GOT3 (cell line): ENCODE measurements at places on chromosomes 3 and 15.

DNA sequence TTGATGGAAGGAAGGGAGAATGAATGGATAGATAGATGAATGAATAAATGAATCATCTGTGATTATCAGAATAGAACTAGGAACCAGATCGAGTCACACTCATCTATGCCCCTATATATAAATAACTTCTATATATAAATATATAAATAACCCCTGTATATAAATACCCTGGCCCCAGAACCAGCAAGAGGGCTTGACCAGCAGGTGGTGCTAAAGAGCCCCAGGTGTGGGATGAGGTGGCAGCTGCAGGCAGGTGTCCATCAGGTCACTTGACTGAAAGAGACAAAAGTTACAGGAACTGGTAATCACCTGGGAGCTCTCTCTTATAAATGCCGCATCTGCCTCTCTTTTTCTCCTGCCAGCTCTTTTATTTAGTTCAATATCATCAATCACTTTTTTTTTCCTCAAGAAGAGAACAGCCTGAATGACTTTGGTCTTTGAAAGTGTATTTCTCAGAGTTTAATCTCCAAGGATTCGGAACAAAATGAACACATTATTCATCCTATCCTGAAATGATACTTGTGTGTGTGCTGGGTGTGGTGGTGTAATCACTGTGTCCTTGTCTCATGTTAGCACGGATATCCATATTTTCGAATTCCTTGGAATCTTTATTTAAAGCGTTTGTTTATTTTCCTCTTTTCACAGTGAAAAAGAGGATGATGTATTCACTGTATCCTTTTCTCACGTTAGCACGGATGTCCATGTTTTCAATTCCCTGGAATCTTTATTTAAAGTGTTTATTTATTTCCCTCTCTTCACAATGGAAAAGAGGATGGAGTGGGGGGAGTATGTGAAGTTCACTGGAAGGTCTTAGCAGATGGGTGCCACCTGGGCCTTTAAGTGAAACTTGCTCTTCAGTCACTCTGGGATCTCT is 35.4 kb upstream of the ATG7 start:
- DNase-seq = no peak

DNA sequence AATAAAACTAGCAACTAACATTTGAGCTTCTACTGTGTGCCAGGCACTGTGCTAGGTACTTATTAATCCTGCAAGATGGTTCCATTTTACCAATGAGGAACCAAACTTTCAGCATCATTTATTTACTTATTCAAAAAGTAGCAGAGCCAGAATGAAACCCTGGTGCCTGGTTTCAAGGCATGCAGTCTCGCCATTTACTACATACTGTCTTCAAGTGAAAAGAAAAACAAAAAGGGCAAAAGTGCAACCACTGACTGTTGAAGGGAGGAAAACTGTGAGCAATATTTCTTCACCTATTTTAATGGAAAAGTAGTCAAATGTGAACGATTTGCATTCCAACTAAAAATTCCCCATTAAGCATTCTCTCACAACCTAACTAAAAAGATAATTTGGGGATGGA is 8.7 kb downstream of the DCUN1D1 start:
- DNase-seq = no peak

DNA sequence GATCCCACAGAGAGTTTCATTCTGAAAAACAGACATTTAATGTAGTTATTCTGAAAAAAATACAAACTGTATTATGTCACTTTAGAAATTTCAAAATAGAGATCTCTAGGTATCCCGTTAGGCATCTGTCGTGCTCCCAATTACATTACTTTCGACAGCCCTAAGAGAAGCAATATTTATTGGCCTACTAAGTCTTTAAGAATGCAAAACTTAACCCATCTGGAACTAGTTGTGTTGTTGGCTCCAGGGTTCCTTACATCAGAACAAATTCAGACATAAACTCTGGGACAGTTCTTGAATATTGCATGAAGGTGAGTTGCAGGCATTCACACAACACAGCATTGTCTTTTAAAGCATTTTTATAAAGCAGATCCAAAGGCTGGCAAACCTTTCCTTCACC is 498.4 kb downstream of the FHIT start:
- no peak for DNase-seq

- DNase-seq = no peak
These were observed 354 bp upstream of the KLHL24 start for GRCh38 chr3:183635107-183635430.

DNA sequence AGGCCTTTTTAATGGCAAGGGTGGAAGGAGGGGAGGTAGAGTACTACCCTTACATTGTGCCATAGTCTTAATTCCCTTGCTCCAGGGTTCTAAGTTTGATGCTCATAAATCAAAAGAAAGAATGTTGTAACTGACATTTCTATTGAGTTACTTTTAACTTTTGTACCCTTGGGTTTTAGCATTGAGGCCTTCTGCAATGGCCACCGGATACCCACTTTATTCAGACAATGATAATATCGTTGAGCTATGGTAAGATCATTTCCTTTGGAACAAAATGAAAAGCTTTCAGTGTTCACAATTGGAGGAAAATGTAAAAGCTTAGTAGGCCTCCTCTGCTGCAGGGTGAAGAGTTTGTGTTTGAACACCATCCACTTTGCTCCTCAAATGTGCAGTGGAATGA is 16.8 kb downstream of the CGNL1 start:
- DNase-seq = no peak

GRCh38 chr3:36058404-36059030 is 321.8 kb upstream of the STAC start:
- no peak for DNase-seq

DNA sequence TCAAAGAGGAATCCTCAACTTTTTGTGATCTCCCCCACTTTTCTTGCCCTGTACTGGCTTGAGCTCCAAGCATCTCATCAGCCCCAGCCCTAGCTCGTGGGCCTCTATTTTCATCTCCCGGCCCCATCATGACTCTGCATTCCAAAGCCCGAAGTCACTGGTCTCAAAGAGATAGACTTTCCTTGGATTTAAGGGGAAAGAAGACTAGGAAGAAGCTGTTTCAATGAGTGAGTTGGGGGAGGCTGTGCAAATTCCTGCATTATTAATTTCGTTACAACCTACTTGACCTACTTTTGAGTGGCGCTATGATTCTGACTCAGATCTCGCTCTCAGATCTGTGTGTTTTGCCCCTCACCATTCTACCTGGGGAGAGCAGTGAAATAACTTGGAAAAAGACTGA is 266.6 kb upstream of the TBL1XR1 start:
- DNase-seq = no peak

- peak; percentile 41 for DNase-seq
These were observed 4.6 kb downstream of the BCL6 start for GRCh38 chr3:187740421-187741399.

DNA sequence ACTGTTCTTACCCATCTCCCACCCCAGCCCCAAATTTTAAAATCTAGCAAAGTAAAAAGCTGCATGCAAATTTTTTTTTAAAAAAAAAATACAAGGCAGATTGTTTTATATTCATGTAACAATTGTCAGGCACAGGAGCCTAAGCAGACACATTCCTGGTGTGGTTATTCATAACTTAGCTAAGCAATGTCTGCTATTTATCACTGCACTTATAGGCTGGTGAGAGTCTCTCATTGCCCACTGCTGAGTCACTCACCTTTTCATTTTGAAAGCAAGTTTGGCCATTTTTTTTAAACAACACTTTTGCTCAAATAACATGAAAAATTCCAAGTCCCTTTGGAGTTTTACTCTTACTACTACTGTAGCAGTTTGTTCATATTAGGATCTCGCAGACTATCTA is 413.9 kb downstream of the RBMS3 start:
- DNase-seq = no peak

DNA sequence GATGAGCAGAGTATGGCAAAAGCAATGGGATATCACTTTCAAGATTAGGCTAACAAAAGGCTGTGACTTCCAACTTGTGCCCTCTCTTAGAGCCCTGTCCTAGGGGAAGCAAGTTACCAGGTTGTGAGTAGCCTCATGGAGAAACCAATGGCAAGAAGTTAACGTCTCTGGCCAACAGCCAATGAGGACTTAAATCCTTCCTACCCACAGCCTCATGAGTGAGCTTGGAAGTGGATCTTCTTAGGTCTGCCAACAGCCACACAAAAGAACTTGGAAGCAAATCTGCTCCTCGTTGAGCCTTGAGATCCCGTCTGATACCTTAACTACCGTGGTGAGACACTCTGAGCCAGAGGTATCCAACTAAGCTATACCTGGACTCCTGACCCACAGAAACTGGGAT is 5.7 kb downstream of the NME9 start:
- no peak for DNase-seq

- DNase-seq = no peak
These were observed 630 bp downstream of the LXN start for GRCh38 chr3:158671821-158672214.

DNA sequence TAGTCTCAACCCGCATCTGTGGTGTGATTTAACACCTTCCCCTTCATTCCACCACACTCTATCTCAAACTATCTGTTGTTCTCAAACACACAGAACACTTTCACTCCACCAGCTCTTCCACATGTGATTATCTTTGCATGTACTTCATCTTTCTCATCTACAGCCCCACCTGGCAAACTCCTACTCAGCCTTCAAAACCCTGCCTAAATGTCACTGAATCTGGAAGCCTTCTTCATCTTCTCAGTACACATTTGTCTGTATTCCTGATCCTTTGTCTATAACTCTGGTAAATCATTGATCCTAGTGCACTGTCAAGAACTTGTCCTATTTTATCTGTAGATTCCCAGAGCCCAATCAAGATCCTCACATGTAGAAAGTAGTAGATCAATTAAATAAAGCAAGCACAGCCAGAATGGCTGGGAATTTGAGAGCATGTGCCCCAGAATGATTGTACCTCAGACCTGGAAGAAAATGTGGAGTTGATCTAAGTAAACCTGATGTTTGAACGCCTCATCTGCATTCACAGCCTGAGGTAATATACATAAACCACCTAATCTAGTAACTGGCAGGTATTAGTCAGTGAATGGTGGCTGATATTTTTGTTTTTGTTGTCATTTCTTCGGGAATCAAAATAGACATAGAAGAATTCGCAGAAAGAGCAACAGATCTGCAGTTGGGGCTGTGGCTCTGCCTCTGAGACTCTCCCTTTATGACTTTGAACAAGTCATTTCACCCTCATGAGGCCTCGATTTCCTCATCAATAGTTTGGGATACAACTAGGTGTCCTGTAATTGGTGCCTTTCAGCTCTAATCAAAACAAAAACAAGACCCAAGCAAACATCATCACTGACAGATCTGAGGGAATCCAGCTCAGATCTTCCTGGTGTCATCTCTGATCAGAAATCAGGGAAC is 28.0 kb upstream of the MAGEF1 start:
- DNase-seq = no peak

- no peak for DNase-seq
These were observed 385.7 kb downstream of the CNTN4 start for GRCh38 chr3:2484162-2485026.

- no peak for DNase-seq
These were observed 110.1 kb upstream of the LPP start for GRCh38 chr3:188043891-188044290.

DNA sequence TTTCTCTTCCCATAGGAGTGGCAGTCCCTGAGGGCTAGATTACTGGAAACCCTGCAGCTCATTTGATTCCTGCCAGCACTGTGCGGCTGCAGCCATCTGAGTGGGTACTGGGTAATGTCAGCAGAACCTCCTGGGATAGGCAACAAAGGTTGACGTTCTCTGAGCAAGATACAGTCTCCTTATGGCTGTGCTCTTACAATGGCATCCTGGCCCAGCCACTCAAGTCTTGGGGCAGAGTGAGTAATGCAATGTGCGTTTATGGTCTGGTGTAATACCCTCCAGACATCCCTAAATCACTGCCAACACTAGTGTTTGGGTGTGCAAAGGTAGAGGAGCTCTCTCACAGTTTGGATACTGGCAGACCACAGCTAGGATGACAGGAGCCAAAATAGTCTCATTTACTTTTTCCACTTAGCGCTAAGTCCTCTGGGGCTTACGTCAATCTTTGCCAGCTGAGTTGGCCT is 775.8 kb downstream of the ZNF385D start:
- no peak for DNase-seq

DNA sequence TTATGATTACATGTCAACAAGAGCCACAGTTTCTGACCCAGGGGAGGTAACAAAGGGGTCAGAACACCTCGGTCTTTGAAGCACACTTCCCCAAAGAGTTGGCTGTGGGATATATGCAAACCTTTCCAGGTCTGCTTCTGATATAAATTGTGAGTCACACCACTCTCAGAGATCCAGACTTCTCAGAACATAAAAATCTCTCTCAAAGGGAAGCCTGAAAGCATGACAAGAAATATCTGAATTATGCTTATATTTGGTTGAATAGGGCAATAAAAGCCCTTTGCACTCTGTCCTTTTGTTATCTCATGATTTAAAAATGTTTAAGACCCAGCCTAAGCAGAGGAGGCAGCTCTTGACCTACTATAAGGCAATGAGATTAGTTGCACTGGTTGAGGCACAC is 56.8 kb downstream of the MYH15 start:
- no peak for DNase-seq

DNA sequence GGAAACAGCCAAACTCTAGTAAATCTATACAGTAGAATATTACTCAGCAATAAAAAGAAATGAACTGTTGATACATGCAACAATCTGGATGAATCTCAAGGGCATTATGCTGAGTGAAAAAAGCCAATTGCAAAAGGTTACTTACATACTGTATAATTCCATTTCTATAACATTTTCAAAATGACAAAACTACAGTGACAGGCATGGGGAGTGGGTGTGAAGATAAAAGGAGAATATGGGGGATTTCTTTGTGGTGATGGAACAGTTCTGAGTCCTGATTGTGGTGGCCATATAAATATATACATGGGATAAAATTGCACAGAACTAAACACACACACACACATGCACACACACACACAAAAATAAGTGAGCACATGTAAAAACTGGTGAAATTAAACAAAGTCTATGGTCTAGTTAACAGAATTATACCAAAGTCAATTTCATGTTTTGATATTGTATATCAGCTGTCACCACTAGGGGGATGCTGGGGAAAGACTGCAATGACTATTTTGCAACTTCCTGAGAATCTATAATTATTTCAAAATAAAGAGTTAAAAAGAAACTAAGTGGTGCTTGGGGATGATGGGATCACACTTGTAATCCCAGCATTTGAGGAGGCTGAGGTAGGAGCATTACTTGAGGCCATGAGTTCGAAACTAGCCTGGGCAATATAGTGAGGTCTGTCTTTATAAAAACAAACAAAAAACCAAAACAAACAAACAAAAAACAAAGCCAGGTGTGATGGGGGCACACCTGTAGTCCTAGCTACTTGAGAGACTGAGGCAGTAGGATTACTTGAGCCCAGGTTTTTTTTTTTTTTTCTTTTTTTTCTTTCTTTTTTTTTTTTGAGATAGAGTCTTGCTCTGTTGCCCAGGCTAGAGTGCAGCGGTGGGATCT is 66.0 kb downstream of the SPTSSB start:
- no peak for DNase-seq

GRCh38 chr3:12232785-12233300 is 56.0 kb upstream of the PPARG start:
- no peak for DNase-seq

DNA sequence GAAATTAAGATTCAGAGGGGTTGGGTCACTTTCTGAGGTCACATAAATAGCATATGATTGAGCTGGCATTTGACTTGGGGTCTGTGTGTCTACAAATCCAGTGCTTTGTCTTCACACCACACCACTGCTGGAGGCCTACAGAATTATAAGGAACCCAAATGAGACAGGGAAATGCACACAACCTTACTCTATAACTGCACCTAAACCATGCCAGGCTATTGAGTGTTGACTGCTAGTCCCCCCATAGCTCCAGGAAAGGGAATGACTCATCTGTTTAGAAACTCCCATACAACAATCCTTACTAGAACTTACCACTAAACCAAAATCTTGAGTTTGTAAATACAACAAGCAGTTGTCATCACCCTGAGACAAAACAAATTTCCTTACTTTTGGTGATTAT is 16.9 kb upstream of the TSC22D2 start:
- DNase-seq = no peak

- DNase-seq = no peak
These were observed 1055.4 kb downstream of the AGBL1 start for GRCh38 chr15:87135109-87135508.
